ENCODE measurements at places on chromosomes 7 and 10.
A peak's percentile ranks its signal among the peaks of the same experiment; 100 is the strongest.

DNA sequence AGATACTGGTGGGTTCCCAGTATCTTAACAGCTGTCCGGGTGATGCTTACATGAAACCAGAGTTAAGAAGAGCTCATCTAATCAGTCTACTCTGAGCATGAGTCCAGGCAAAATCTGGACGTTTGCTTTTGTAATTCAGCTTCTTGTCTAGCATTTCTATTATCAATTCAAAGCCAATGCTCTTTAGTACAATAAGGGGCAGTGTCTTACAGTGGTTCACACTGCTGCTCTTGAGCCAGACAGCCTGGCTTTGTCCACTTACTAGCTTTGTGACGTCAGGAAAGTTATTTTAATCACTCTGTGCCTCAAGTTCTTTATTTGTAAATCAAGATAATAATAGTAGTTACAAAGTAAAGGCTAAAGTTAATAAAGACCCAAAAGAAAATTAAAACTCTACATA, 227.3 kb upstream of the TCF7L2 start:
- DNase-seq, result no peak

- peak; percentile 7 for DNase-seq
Measured at GRCh38 chr10:70967591-70968587, 79.5 kb upstream of the PCBD1 start.

DNA sequence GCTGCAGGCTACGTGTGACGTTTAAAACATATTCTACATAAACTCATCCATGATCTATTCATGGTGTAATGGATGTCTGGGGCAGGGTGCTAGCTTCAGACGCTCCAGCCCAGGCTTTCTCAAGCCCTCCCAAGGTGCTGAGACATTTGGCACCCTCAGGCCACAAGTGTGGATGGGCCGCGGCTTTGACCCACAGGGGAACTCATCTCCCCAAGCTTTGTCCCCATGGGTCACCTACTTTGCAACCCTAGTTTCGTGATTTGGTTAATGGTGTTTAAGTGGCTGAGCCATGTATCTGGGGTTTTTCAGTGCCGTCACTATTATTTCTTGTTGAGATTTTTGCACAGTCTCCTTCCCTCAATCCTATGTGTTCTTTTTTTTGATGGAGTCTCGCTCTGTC, 66.0 kb downstream of the GRK5 start:
- DNase-seq, result no peak

DNA sequence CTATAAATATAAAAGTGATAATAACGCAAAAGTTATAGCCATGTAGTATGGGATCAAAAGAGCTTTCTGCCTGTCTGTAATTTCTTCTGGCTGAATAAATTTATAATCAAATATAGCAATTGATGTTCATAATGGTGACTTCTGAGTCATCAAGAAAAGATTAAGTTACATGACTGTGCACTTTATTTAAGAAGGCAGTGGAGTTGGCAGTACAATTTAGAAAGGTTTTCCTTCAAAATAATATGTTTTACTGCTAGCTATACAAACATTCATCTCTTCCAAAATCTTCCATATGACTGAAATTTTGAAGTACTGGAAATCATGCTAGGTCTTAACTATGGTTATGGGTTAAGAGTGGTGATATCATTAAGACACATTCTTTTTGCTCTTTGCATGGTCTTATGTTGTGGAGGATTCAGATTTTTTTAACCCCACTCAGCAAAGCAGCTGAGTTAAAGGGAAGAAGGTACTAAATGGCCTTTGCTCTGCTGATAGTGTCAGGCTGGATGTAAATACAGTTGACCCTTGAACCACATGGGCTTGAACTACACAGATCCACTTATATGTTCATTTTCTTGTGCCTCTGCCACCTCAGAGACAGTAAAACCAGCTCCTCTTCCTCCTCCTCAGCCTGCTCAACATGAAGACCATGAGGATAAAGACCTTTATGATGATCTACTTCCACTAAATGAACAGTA, 323.6 kb downstream of the BBS9 start:
- DNase-seq, result no peak

- DNase-seq, result peak; percentile 45
Measured at GRCh38 chr10:50993771-50994251, 80.5 kb upstream of the PRKG1 start.

DNA sequence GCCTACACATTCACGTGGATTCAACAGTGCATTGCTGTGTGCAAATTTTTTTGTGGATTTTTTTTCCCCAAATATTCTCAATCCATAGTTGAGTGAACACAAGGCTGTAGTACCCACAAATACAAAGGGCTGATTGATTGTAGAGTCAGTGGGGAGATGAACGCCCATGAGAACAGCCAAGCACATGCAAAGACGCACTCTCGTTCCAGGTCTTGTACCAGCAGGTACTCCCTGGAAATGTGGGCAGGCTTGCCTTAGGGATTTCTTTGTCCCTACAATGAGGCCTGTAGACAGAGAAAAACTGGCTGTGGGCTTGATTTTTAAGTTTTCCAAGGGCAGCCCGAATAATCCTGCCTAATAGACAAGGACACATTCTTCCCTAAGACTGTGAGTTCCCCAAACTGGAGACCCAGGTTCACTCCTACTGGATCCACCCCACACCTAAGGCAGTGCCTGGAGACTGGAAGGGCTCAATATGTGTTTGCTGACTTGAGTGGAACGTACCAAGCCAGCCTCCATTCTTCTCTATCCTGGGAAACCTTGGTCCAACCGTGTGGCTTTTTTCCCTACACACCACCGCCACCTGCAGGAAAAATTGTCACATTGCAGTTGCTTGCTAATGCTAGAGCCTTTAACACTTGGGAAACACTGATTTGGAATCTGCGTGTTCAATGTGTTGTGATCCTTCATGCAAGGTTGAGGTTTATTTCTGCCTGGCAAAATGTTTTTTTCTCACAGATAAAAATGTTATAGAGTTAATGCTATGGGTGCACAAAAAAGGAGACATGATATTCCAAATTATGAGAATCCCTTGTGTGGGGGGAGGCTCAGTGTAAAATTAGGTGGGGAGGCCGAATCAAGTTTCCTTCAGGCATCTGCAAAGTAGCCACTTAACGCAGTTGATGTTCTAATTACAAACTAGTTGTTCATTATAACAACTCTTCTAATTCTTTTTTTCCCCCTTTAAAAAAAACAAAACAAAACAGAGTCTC, 49.3 kb downstream of the PPP1R17 start:
- DNase-seq, result peak; percentile 73

- peak; percentile 35 for DNase-seq
Measured at GRCh38 chr7:129423700-129424410, 10.4 kb upstream of the STRIP2 start.

- DNase-seq, result no peak
Measured at GRCh38 chr7:34059136-34059828, 153.9 kb downstream of the BMPER start.

- no peak for DNase-seq
Measured at GRCh38 chr10:14160299-14160698, 170.4 kb downstream of the FRMD4A start.

All from ELR (cell line).